ENCODE measurements at places on chromosomes 5 and 9.

GRCh38 chr9:123048748-123049147 lies 15.3 kb downstream of the GPR21 start:
- no peak for DNase-seq

DNA sequence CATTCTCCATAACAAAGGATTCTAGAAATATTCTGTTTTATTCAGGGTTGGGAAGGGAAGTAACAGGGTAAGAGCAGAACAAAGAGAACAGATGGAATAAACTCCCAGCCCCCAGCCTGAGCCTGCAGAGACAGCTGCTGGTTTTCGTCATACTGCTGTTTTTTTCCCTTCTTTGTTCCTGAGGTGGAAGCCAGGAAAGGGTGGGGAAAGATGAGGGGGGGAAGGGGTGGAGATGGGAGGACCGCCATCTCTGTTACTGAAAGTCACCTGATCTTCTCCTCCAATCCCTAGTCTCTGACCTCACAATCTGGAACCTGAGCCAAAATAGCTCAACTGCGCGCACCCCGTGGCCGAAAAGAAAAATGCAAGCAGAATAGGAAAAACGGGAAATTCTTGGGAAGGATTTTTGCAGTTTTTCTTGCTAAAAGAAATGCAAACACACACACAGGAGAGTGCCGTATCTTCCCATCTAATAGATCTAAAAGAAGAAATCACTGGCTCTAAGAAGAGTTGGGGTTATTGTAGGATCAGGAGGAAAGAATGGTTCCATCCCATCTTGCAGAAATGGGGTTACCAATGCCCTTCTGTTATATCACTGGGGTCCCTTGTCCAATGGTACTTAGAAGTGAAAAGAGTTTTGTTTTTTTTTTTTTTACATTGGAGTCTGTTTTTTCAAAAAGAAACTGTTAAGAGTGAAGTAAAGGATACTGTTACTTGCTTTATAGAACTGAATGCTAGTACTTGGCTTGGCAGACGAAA lies 57.9 kb downstream of the DIAPH1 start:
- DNase-seq, result no peak

GRCh38 chr5:104189031-104189430 lies 626.4 kb upstream of the NUDT12 start:
- DNase-seq, result no peak

- no peak for DNase-seq
Observed at GRCh38 chr9:33151601-33152000, 15.5 kb downstream of the B4GALT1 start.

- no peak for DNase-seq
Observed at GRCh38 chr5:139391570-139392323, 2.0 kb upstream of the MZB1 start.

GRCh38 chr9:21023861-21024260 lies 7.6 kb downstream of the HACD4 start:
- no peak for DNase-seq

DNA sequence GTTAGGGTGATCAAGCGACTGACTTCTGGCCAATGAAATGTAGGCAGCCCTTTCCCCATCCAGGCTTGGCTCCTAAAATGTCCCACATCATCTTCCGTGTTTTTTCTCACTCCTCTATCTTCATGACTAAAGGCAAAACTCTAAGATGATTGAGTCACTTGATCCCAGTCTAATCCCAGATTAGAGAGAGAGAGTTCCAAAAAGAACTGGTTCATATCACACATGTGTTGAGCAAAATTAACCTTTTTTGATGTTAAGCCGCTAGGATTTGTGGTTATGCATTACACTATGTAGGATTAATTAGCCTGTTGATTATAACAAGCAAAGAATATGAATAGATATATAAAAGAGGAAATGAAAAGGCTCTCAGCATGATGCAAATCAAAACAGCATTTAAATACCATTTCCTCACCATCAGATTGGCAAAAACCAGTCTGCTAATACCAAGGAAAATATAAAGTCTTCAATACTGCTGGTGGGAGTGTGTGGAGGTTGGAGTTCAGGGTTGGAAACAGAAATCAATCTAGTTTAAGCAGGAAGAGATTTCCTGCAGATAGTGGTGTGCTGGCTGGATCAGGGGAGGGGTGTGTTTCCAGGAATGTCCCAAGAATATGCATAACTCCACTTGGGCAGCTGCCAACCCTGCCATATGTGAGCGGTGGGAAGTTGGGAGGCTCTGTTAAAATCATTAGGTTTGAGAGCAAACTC lies 187.6 kb upstream of the S1PR3 start:
- no peak for DNase-seq

- no peak for DNase-seq
Observed at GRCh38 chr9:92711844-92712243, 41.9 kb upstream of the IPPK start.

DNA sequence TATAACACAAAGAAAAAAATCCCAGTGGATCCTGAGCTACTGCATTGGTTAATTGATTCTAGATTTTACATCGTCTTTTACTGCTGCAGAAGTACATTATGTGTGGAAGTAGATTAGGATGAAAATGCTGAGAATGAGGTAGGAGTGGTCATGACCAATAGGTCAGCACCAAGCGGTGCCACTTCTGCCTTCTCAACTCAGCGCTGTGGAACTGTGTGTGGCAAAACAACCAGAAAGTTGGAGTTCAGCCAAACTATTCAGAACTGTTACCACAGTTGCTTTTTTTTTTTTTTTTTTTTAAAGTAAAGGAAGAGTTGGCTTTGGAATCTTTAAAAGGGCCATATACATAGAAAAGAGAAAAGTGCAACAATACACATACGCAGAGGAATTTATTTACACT lies 24.2 kb downstream of the POU5F2 start:
- DNase-seq, result no peak

DNA sequence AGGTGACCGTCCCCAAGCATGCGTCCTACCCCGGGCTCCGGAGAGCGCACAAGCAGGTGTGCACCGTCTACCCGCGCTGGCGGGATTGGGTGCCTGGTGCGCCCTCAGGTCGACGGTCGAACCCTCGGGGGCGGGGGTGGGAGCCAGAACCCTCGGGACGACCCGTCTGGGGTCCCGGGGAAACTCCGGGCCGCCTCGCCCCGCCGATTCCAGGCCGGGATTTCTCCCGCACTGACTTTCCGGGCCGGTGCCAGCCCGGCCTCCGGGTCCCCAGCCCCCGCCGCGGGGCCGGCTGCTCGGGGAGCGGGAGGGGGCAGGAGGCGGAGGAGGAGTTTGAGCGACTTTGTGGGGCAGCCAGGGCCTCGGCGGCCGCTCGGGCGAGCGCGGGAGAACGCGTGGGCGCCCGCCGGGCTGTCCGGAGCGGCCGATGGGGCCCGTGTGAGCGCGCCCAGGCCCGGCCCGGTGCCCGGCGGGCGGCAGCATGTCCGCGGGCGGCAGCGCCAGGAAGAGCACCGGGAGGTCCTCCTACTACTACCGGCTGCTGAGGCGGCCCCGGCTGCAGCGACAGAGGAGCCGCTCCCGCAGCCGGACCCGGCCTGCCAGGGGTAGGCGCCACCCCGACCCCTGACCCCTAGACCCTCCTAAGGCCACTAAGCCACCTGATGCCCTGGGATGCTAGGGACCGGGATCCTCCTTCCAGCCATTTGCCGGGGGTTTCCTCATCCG lies at the start of gene DAB2IP:
Gene DAB2IP, plus strand, starts transcription at position 340 of the 726 bp plus-strand sequence. Its CDS starts 142 bp downstream, at position 482.
- no peak for DNase-seq

DNA sequence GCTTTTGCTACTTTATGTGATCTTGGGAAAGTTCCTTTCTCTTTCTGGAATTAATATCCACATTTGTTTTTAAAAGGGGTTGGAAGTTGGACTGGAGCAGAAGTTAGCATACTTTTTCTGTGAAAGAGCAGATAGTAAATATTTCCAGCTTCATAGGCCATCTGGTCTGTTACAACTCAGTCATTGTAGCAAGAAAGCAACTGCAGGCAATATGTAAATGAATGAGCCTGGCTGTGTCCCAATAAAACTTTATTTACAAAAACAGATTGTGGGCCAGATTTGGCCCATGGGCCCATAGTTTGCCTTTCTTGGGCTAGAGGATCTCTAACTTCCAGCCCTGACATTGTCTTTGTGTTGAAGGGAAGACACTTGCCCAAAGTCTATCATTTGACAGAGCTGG lies 104.4 kb downstream of the ACTL7B start:
- DNase-seq, result no peak

- DNase-seq, result no peak
Observed at GRCh38 chr5:73119451-73120157, 771 bp upstream of the TMEM171 start.

GRCh38 chr5:98602534-98603112 lies 170.8 kb upstream of the RGMB start:
- no peak for DNase-seq

DNA sequence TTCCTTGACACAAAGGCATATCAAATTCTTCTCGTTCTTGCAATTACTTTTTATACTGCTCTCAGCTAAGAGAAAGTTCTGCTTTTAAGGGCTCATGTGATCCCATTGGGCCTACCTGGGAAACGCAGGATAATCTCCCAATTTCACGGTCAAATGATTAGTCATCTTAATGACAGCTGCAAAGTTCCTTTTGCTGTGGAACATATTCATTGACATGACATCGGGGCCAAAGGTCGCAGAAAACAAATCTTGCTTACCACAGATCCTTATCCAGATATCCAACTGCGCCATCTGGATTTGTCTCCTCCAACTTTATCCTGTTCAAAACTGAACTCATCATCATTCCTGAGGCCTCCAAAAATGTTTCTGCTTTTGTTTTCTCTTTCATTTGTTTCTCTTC lies 1085.6 kb upstream of the WWC1 start:
- DNase-seq, result no peak

DNA sequence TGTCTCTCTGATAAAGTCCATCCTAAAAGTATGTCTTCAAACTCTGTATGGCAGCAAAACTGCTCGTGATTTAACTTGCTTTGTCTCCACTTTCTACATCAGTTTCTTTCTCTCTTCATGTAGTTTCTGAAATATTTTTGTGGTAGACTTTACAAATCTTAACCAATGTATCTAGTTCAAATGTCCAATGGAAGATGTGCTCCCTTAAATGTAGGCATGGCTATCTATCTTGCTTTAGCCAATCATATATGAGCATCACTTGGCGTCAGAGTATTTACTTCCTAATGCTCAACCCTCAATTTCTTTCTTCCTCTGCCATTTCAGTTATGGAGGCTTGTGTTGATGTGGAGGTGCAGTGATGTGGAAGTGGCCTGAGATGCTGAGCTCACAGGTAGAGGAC lies 206.1 kb upstream of the ZNF608 start:
- DNase-seq, result no peak

DNA sequence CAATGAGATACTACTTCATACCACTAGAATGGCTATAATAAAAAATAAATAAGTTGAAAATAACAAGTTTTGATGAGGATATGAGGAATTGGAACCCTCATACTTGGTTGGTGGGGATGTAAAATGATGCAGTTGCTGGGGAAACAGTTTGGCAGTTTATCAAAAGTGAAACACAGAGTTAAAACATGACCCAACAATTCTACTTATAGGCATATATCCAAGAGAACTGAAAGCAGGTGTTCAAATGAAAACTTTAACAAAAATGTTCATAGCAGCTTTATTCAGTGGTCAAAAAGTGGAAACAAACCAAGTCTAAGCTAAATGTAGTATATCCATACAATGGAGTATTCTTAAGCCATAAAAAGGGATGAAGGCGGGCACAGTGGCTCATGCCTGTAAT lies 13.1 kb upstream of the LHFPL2 start:
- DNase-seq, result no peak

DNA sequence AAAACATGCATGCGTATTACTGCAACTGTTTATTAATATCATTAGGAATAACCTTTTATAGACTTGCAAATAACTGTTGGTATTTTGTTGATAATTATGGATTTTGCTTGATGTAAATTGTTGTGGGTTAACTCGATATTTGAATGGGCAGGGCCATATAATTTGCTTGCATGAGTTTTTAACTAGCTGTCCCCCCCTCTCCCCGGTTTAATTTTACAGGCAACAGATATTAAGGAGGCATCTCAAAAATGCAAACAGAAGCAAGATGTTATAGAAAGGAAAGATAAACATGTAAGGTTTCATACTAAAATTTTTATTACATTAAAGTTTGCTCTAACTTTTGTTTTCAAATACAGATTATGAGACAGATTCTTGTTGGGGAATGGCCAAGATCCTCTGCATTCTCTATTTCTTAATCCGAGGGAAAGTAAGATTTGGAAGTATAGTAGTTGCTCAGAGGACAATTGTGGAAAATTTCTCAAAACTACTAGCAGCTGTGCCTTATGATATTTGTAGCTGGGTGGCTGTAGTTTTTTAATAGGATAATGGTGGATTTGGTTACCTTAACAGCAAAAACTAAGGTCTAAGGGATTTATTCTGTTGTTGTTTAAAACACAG lies 27.3 kb downstream of the SMC5 start:
- no peak for DNase-seq

GRCh38 chr5:99033014-99033900 lies 104.5 kb upstream of the CHD1 start:
- DNase-seq, result no peak

GRCh38 chr9:116737152-116737546 lies 50.0 kb downstream of the TRIM32 start:
- DNase-seq, result no peak

Data from stimulated activated CD4-positive, alpha-beta T cell treated with anti-CD3 and anti-CD28 coated beads, Interleukin-15, amount 100 ng/mL, for 1 hour (primary cell).